ENCODE measurements at places on chromosomes 12 and 14.

DNA sequence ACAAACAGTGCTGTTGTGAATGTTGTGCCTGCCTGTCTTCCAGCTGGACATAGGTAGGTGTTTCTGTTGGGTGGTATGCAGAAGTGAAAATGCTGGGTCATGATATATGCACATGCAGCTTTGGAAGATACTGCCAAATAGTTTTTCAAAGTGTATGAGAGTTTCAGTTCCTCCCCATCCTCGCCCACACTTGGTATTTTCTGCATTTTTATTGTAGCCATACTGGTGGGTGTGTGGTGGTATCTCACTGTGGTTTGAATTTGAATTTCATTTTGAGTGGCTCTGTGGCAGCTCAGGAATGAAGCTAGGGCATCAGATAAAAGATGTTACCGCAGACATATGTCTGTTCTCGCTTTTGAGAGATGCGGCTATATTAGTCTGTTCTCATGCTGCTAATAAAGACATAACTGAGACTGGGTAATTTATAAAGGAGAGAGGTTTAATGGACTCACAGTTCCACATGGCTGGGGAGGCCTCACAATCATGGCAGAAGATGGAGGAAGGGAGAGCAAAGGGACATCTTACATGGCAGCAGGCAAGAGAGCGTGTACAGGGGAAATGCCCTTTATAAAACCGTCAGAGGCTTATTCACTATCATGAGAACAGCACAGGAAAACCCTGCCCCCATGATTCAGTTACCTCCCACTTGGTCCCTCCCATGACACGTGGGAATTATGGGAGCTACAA lies 183.1 kb downstream of the CAND1 start:
- no peak for DNase-seq

DNA sequence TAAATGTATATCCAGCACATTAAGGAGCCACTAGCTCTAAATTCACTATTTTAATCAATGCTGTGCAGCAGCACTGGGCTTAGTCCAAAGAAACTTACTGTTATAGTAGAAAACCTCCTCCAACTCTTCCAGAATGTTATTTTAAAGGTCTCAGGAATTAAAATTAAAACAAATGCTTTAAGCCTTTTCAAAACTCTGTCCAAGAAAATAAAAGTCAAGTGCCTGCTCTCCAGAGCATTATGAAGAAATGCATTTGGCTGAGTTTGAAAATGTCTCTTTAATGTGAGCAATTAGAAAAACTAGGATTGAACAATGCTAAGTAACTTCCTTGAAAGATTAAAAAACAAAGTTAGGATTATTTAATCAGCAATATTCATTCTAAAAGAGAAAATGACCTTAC lies 322.4 kb upstream of the DCN start:
- DNase-seq: no peak

- peak; percentile 38 for DNase-seq
These were observed 1.3 kb upstream of the NCOR2 start for GRCh38 chr12:124568431-124569374.

- no peak for DNase-seq
These were observed 171.5 kb upstream of the EEA1 start for GRCh38 chr12:93100610-93101009.

GRCh38 chr14:68962681-68963080 lies 16.4 kb downstream of the ACTN1 start:
- DNase-seq: no peak

GRCh38 chr12:107845980-107846659 lies 71.6 kb downstream of the ASCL4 start:
- DNase-seq: no peak
